AG20443 (cell line): ENCODE measurements at places on chromosomes 3 and 15.

DNA sequence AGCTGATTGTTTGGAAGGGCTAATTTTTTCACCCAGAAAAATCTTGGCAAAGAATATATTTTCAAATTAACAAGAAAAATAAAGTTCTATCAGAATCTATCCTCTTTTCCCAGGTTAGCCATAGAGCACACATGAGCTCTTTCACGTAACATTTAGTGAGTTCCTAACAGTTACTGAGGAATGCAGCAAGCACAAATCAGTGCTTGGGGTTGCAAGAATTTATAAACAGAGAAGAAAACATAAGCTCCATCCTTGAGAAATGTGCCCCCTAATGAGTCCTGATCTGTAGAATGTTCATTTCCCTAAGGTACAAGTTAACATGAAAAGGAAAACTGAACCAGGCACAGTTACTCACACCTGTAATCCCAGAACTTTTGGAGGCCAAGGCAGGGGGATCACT lies 13.9 kb downstream of the EOGT start:
- DNase-seq = no peak

DNA sequence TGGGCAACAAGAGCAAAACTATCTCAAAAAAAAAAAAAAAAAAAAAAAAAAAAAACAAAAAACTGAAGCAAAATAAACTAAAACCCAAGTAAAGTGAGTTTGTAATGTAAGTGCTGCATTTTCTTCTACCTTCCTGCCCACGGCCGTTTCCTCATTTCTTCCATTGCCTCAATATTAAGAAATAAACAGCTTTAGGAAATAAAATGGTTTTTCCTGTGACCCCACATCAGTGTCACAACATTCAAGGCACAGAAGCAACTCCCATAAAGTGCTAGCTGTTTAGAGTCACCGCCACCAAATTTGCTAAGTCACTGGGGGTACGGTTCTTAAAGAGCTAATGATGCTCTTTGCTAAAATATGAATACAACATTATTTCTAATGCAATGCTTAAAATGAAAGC lies 3.3 kb downstream of the PKM start:
- DNase-seq = no peak

DNA sequence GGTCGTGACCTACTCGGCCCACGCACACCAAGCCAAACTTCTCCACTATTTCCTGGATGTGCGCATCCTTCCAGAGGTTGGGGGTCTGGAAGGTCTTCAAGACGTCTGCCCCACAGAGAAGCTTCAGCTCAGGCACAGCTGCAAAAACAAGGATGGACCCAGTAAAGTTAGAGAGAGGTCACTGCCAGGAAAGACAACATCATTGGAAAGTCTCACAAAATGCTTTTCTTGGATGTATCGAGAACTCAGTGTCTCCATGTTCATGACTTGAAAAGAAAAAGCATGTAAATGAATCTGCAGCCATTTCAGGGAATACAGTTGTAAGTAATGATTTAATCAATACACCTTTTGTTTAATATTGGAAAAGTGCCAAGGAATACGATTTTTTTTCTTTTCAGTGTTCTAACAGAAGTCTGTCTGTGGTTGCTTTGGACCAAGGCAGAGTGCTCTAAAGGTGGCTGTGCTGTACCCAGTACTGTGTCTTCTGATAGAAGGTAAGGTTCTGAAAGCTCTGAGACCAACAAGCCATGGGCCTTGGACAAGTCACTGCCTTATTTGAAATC lies 21.8 kb upstream of the RBP1 start:
- no peak for DNase-seq

- peak; percentile 38 for DNase-seq
Measured at GRCh38 chr3:136678981-136679380, 73.2 kb downstream of the STAG1 start.

- DNase-seq = peak; percentile 79
Measured at GRCh38 chr3:40580494-40581091, 55.8 kb downstream of the ZNF621 start.

DNA sequence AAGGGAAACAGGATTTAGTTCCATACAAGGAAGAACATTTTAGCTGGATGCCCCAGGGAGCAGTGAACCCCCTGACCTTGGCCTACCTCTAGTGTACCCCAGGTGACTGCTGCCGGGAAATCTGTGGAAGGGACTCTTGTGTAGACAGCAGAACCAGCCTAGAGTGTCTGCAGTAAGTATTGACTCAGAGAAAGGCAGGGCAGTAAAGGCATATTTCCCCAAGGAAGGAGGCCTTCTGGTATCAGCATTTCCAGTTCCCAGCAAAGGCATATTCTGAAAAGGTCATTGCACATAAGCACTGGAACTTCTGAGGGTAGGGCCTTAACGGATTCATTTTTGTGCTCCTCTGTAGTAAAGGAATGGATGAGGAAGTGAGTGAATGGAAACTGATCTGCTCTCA lies 246.2 kb downstream of the FAM43A start:
- DNase-seq = no peak

DNA sequence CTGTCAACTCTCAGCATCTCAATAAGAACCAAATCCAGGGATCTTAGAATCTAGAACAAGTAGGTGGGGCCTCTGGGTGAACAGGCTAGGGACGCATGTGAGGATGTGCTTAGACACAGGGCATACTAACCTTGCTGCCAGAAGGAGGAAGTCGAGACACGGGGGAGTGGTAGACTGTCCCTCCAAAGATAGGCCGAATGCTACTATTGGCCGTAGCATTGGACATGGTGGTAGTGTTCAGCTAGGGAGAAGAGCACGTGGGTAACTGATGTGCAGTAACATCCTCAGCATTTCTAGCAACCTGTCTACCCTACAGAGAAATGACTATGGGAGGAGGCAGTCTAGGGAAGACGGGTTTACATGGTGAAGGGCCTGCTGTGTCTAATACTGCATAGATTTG lies 15.6 kb downstream of the RCCD1 start:
- no peak for DNase-seq

GRCh38 chr3:101184111-101184510 lies 136.3 kb downstream of the IMPG2 start:
- DNase-seq = no peak

GRCh38 chr3:71118436-71118835 lies 465.1 kb downstream of the FOXP1 start:
- DNase-seq = no peak
